ENCODE measurements at places on chromosomes 11 and 22. TPM values are rescaled to one million over a fixed set of nuclear protein-coding genes. Genes with fewer than 3 reads are reported as not detected.

ART1 gene
- total RNA-seq, result not detected

DNA sequence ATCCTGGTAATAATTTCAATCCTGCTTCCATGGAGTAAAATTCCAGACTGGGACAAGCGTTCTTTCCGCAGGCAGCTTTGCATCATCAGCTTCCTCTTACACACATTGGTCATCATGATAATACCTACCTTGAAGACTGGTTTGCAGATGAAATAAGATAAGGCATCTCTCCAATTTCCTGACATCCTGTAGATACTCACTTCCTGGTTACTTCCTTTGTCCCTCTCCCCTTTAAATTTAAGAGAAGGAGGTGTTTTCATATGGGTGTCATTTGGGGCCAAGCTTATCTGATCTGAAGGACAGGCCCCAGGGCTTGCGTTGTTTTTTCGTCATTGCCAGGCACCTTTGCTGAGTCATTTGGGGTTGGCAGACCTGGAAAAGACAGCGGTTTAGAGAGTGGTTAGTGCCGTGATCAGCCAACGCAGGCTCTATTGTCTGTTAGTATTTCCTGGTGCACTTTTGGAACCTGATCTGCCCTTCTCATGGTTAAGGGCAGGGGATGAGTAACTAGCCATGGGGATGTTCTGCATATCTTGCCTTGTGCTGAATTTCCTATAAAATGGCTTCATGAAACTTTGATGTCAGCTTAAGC is 24.1 kb downstream of the GRAMD1B start:
- DNase-seq, result peak; percentile 67

- DNase-seq, result no peak
These were observed 227.1 kb downstream of the DSCAML1 start for GRCh38 chr11:117569911-117570310.

- no peak for DNase-seq
These were observed 149.5 kb downstream of the PGR start for GRCh38 chr11:100980156-100980555.

GRCh38 chr11:106426696-106427095 is 349.2 kb downstream of the AASDHPPT start:
- no peak for DNase-seq

GRCh38 chr11:76664578-76665061 is 5.9 kb downstream of the LRRC32 start:
- DNase-seq, result no peak

PHETA2 gene
- total RNA-seq, result not detected

PACSIN3 gene
- 35.9 TPM for total RNA-seq

Data from Caki2 (cell line).